Smooth muscle cell of the umbilical artery (primary cell): ENCODE measurements at places on chromosomes 11 and 22. TPM values are rescaled to one million over a fixed set of nuclear protein-coding genes. Genes with fewer than 3 reads are reported as not detected.

Gene NPAS4
- not detected in 2 replicates for total RNA-seq

Gene OR8D4
- not detected in 2 replicates for total RNA-seq

Gene TRIM49
- not detected in 2 replicates for total RNA-seq

Gene CHST1
- 0.59 and 2.4 TPM in 2 replicates for total RNA-seq

Gene SYT8
- not detected in 2 replicates for total RNA-seq

Gene CD248
- 52.9 and 81.7 TPM in 2 replicates for total RNA-seq

Gene RAB3IL1
- total RNA-seq = 2.1 and 2.3 TPM in 2 replicates

Gene GSTT2B
- 4.2 and 15.7 TPM in 2 replicates for total RNA-seq

Gene ACR
- total RNA-seq = not detected in 2 replicates

Gene BAD
- total RNA-seq = 31.4 and 48.1 TPM in 2 replicates

Gene OR51E2
- total RNA-seq = 0.59 and 1.8 TPM in 2 replicates

Gene OR5P2
- not detected in 2 replicates for total RNA-seq

Gene UPB1
- 0.09 and 0.30 TPM in 2 replicates for total RNA-seq

Gene PC
- total RNA-seq = 11.5 and 31.5 TPM in 2 replicates

Gene CABP4
- not detected in 2 replicates for total RNA-seq

Gene OR51I2
- not detected in 2 replicates for total RNA-seq

Gene PACSIN3
- 13.4 and 15.7 TPM in 2 replicates for total RNA-seq

Gene PPME1
- total RNA-seq = 30.0 and 40.6 TPM in 2 replicates

Gene CBLIF
- total RNA-seq = not detected in 2 replicates

Gene RTN4RL2
- total RNA-seq = 0.05 TPM in 1 of 2 replicates, not detected in the other

Gene CCDC89
- total RNA-seq = 2.5 and 3.6 TPM in 2 replicates
